ENCODE measurements at places on chromosomes 6 and 20. TPM values are rescaled to one million over a fixed set of nuclear protein-coding genes. Genes with fewer than 3 reads are reported as not detected.

ESF1 gene
- total RNA-seq: 17.7 TPM

BPIFA2 gene
- total RNA-seq: not detected

DNA sequence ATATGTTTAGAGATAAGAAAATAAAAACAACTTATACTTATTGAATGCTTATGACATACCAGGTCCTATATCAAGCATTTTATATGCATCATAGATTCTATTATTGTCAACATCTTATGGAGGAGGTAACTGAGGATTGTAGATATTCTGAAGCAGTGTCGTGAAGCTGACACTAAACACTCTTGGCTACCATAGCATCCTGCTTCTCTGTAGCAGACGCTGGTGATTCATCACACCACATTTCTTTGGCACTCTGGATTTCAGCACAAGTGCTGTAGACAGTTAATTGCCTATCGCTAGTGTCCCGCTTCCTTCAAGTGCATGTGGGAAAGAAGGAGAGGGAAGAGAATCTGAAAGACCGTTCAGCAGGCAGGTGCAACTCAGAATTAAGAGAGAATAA lies 317.1 kb downstream of the PLCB1 start:
- DNase-seq: no peak
- no peaks in the 10 kb centered on the region for H3K4me1 ChIP-seq
- H3K27me3 ChIP-seq: no peaks in the 10 kb centered on the region
- H3K36me3 ChIP-seq: no peaks in the 10 kb centered on the region

- no peaks in the 10 kb centered on the region for H3K36me3 ChIP-seq
- no peak overlapping the region for H3K4me3 ChIP-seq
- peaks cover under 1% of the 10 kb centered on the region for H3K4me1 ChIP-seq
- no peak for DNase-seq
- H3K27me3 ChIP-seq: peaks cover 21% of the 10 kb centered on the region
Measured at GRCh38 chr6:41367061-41367460, 31.7 kb downstream of the NCR2 start.
